ENCODE measurements at places on chromosomes 2 and 18.
A peak's percentile ranks its signal among the peaks of the same experiment; 100 is the strongest.

- no peak for DNase-seq
These were observed 113.5 kb downstream of the DSC3 start for GRCh38 chr18:30929065-30929464.

DNA sequence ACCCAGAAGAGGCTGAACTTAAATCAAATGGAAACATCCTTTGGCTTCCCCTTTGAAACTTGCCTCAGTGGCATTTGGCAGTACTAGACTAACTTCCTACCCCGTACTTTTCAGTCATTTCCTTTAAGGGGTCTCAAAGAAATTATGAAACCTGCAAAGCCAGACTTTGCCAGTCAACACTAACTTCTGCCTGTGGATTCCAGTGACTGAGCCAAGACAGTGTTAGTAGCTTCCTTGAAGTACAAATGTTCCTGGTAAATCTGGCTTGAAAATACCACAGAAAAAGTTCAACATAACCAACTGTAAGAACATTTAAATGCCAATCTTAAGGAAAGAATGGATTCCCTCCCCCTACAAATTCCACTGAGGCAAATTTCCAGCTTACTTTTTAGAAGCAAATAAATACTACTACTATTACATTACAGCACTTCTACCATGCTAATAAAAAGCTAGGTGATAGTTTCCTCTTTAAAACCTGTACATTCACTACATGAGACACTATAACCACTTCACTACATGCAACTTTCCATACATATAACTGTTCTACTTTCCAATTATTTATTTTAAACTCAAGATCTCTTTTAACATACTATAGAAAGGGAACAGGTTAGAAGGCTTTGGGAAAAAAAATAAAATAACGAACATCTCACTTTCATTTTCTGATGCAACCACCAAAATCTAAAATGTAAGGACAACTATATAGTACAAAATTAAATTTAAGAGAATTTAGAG, 2.4 kb downstream of the PELI1 start:
- DNase-seq = no peak

DNA sequence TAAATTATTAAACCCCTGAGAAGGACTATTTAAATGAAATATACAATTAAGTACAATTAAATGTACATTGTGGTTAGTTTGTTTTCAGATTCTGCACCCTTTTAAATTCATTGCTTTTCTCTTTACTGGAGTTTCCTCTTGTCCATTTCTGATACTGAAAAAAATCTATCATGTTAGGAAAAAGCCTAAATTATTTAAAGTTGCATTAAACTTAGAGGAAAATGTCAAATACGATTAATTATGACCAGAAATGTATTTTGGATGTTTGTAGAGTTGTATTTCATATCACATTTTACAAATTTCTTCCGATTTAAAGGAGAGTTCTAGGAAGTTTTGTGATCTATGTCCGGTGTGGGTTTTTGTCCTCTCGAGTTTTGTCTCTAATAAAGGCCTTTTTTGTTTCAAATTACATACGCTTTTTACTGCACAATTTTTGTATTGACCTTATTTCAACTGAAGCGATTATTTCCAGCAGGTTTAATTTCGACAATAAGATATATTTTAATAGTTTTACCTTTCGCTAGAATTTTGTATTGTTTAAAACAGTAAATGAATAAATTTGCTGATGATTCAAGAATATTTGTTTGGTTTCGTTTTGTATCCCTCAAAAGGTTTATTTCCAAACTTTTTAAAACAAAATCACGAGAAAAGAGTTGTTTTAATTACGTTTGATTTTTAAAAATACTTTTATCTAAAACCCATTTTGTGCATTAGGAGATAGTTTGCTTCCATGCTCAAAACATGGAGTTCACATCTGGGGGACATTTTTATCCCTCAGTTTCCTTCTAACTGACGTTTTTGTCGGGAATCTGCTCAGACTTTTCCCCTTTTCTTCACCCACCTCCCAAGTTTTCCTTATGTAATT, 3.3 kb upstream of the SATB2 start:
- no peak for DNase-seq

GRCh38 chr2:70516596-70516995, 37.0 kb downstream of the TGFA start:
- no peak for DNase-seq

DNA sequence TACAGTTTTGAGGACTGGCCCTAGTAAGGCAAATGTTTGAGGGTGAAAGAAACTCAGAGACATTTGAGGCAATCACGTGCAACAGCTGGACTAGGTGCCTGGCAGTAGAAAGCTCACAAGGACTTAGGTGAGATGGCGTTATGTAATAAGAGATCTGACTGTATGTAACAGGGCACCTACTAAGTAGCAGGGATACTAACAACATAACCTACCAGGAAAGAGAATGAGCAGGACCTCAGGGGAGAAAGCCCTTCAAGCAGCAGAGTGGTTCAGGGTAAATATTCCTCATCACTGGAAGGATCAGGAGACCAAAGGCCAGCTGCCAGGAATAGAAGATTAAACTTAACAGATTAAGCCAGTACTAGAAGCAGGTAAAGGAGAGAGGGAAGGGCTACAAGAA, 53.4 kb downstream of the ARHGAP15 start:
- no peak for DNase-seq

DNA sequence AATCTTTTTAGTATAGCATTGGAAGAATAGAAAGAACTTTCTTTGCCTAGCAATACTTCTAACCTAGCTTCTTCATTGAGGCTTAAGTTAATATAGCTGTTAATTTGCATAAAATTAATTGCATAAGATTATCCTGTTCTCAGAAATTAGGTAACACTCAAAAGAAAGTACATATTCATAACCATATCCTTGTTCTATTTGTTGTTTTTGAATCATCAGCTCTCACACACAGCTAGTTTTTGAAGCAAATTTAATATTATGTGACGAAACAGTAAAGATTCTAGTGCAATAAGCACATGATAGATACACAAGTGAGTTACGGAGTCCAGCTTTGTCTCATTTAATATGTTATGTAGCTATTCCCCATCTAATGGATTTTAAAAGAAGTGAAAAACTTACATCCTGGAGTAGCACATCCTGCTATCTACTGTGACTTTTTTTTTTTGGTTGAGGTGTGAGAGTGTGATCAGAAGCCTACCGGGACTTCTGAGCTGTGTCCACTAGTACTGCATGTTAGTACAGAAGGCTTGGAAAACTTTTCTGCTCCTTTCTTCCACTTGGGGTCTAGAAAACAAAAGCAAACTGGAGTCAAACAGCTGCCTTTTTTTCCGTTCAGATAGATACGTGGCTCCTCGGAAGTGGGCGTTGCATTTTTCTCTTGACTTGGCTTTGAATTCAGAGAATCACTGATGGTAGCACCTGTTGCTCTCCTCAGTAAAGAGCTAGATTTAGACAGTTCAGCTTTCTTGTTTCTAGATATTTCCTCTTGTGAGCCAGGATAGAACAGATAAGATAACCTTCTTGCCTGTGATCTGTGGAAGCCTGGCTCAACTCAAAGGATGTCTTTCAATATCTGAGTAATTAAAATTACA, 27.2 kb downstream of the KDM3A start:
- no peak for DNase-seq

DNA sequence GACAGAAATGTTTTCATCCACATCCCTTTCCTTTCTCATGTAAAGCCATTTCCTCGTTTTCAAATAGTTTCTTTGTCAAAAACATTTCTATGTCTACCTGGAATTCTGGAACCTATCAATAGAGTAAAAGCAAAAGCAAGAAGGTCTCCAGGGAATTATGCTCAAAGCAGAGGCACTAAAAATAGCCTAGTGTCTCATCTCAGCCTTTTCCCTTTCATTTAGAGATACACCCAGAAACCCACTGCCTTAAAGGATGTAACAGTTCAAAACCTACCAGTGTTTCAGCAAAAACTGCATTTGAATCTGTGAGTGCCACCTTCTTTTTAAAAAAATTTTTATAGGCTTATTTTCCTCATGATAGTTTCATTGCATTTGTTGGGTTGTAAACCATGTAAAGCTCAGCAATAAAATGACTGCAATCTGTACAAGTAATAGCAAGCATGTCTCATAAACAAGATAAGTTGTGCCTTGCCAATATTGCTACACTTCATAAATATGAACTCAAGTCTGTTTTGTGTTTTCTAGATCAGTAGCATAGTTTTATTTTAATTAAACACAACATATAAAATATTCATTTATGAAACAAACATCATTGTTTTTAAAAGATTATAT, 927.3 kb upstream of the ACVR2A start:
- DNase-seq = no peak

DNA sequence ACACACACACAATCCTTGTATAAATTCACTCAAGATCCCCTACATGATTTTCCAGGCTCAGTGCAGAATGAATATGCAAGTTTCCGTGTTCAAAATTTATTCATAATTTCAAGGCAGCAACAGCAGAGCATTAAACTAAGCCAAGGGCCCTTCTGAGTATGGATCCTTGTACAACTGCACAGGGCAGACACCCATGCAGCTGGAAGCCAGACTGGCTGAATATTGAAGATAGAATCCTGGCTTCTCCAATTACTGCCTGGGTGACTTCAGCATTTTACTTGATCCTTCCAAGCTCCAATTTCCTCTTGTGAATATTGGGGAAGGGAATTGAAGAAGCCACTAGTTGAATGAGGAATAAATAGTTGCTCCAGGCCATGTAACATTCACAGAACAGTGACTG, 267.9 kb upstream of the REG3G start:
- no peak for DNase-seq

- no peak for DNase-seq
These were observed 219.9 kb upstream of the FBXO11 start for GRCh38 chr2:48126162-48126561.

GRCh38 chr2:64234785-64235184, 90.6 kb upstream of the PELI1 start:
- DNase-seq = no peak

DNA sequence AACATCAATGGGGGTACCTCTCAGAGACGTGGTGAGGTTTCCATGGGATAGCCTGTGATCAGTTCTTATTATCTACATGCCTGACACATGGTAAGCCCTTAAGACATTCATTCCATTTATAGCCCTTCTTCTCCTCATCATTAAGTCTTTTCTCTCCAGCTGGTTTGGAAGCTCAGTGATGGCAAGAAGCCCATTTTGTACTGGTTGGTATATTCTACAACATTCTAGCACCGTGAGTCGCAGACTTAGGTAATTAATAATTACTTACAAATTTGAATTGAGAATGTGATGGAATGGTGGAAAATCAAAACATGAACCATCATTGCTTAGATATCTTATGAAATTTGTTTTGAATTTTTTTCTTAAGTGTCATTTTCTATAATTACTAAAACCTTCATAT, 472.6 kb downstream of the DLGAP1 start:
- DNase-seq = no peak

GRCh38 chr2:197786010-197786877, 1.1 kb upstream of the BOLL start:
- peak; percentile 56 for DNase-seq

DNA sequence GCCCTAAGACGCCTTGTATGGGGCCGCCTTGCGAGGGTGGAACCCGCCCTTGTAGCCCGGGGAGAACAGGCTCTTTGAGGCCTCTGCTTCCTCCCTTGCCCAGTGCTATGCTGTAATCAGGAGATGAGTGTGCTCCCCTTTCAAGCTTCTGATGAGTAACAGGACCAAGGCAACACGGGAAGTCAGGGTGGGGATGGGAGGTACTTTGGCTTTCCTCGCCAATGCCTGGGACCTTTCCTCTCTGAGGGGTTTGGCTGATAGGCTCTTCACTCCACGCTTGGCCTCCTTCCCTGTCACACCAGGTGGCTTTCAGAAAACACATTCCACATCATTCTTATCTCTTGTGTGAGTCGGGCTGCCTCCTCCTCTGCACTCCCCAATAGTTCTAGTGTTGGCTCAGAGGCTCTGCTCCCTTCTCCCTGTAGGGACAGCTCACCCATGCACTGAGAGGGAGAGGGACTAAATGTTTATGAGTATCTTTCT, 223.7 kb upstream of the TRIB2 start:
- no peak for DNase-seq

GRCh38 chr2:178761759-178762371, 45.4 kb downstream of the TTN start:
- no peak for DNase-seq

- DNase-seq = no peak
These were observed 382.0 kb downstream of the GPD2 start for GRCh38 chr2:156818221-156818620.

DNA sequence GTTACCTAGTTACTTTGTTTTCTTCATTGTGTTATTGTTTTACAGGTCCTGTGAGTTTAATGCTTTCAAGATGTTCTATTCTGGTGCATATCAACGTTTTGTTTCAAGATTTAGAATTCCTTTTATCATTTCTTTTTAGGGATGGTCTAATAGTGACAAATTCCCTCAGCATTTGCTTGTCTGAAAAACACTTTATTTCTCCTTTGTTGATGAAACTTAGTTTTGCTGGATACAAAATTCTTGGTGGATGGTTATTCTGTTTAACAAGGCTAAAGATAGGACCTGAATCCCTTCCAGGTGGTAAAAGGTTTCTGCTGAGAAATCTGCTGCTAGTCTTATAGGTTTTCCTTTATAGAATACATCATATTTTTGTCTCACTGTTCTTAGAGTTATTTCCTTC, 102.3 kb downstream of the RND3 start:
- DNase-seq = no peak

- DNase-seq = no peak
These were observed 71.0 kb upstream of the RFX8 start for GRCh38 chr2:101545950-101546349.

DNA sequence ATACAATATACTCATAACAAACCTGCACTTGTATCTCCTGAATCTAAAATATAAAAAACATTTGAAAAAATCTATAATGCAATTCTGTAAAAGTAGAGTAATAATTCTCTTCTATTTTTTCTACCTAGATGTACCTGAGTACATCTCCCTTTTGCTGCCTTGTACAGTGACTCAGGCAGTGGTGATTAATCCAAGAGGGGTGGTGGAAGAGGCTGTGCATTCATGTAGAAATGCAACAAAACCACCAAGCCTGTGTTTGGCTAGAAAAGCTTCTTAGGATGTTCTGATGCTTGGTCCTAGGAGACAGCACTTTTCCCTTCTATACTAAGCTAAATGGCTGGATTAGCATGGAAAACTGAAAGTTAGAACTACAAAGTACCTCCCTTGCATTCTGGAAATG, 245.8 kb downstream of the DPP10 start:
- no peak for DNase-seq

DNA sequence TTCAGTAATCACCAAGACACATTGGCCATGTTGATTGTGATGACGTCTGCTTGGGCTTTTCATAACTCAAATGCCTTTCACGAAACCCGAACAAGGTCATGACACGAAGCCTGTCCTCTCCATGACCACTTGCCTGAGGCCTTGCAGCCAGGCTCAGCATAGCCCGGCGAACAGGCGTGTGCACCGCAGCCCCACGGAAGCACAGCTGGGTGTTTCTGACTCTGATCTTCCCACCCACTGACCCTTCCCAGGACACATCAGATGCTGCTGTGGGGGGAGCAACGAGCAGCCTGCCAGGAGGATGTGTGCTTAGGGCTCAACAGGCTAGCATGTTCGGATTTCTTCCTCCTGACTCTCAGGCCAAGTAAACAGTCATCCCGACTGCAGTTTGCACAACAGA, 369.4 kb upstream of the SALL3 start:
- no peak for DNase-seq

- DNase-seq = no peak
These were observed 26.6 kb downstream of the MYL1 start for GRCh38 chr2:210288408-210288807.
